ENCODE measurements at places on chromosomes 4 and X.

- DNase-seq, result no peak
These were observed 9.5 kb upstream of the CENPE start for GRCh38 chr4:103207673-103208072.

DNA sequence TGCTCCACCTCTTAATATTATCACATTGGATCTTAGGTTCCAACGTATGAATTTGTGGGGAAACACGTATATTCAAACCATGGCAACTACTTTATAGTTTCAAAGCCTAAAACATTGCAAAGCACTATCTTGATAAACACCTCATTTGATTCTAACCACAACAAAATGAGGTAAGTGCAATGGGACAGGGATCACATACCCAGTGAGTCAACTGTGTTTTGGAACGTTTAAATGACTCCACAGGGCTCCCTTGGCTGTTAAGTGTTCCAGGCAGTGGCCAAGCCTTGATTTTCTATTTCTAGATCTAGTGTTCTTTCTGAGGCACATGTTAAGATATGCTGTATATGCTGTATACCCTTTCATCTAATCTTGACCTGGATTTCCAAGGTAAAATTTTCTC lies 54.5 kb upstream of the C1QTNF7 start:
- no peak for DNase-seq

DNA sequence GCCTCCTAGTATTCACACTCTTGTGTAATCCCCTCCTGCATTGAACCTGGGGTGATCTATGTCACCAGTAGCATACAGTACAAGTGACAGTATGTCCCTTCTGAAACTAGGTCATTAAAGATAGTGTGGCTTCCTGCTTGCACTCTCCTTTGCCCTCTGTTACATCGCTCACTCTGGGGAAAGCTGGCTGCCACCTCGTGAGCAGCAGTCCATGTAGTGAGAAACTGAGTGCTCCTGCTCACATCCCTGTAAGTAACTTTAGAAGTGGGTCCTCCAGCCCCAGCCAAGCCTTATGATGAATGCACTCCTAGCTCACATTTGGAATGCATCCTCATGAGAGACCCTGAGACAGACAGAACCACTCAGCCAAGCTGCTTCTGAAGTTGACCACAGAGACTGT lies 89.8 kb upstream of the TNIP3 start:
- no peak for DNase-seq

- no peak for DNase-seq
These were observed 59.5 kb downstream of the RXFP1 start for GRCh38 chr4:158581161-158581560.

DNA sequence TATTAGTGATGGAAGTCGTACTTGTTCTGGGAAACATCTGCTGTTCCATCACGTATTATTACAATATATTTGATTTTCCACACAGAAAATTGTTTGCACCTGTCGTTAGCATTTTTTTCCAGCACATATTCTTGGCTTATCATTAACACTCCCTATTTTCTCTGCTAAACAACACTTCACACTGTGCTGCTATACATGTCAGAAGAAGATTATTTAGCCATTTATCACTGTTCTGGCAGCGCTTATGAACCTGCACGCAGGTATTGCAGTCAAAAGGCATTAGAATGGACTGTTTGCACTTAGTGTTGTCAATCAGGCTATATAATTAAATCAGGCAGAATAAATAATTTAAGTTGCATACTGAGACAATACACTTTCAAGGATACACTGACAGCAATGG lies 218.6 kb downstream of the CHM start:
- no peak for DNase-seq

DNA sequence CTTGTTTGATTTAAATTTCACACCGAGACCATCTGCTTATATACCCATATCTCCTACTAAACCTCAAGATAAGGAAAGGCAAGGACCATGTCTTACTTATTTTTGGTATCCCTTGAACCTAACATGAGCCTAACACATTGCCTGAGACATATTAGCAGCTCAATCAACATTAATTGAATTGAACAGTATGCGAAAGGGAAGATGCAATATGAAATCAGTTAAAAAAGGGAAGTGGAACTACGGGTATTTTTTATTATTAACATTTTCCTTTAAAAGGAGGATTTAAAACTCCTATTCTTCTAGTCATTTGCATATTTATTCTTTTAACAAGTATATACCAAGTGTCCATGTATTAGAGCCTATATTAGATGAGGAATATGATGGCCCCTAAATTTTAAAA lies 197.0 kb downstream of the CAMK2D start:
- no peak for DNase-seq

GRCh38 chr4:2492970-2493369 lies 24.1 kb downstream of the RNF4 start:
- no peak for DNase-seq

GRCh38 chr4:2219233-2219760 lies 22.6 kb downstream of the HAUS3 start:
- no peak for DNase-seq

- no peak for DNase-seq
These were observed 13.9 kb downstream of the LCORL start for GRCh38 chr4:18007625-18008024.

- DNase-seq, result no peak
These were observed 409.8 kb upstream of the GRID2 start for GRCh38 chr4:91894006-91894405.

- no peak for DNase-seq
These were observed 271.2 kb upstream of the TENM3 start for GRCh38 chr4:181971973-181972372.

GRCh38 chr4:25320773-25321172 lies 8.2 kb downstream of the ZCCHC4 start:
- no peak for DNase-seq

GRCh38 chr4:76585272-76585671 lies 150.2 kb downstream of the SHROOM3 start:
- DNase-seq, result no peak

DNA sequence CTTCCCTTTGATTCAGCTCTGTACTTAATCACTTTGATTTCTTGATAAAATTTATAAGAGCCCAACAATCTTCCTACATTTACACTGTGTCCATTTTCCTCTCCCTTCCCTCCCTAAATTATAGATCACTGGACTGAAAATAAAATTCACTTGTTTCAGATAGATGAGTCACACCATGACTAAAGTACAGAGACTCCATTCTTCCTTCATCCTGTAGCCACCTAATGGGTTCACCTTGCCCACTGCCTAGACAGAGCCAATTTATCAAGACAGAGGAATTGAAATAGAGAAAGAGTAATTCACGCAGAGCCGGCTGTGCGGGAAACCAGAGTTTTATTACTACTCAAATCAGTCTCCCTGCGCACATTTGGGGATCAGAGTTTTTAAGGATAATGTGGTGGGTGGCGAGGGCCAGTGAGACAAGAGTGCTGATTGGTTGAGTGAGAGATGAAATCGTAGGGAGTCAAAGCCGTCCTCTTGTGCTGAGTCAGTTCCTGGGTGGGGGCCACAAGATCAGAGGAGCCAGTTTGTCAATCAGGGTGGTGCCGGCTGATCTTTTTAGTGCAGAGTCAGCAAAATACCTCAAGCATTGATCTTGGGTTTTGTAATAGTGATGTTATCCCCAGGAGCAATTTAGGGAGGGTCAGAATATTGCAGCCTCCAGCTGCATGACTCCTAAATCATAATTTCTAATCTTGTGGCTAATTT lies 71.3 kb upstream of the MED14 start:
- no peak for DNase-seq

DNA sequence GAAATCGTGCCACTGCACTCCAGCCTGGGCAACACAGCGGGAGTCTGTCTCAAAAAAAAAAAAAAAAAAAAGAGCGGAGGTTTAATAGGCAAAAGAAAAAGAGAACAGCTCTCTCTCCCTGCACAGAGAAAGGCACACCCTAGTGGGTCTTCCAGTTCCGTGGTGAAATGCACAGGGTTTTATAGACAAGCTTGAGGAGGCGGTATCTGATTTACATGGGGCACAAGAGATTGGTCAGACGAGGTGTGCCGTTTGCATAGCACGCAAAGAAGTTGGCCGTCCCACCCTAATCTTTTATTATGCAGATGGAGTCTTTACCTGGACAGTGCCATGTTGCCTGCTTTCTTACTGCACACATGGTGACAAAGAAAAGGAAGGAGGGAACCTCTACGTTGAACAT lies 33.5 kb upstream of the REST start:
- DNase-seq, result no peak

- no peak for DNase-seq
These were observed 12.8 kb upstream of the CRMP1 start for GRCh38 chr4:5905714-5906113.

DNA sequence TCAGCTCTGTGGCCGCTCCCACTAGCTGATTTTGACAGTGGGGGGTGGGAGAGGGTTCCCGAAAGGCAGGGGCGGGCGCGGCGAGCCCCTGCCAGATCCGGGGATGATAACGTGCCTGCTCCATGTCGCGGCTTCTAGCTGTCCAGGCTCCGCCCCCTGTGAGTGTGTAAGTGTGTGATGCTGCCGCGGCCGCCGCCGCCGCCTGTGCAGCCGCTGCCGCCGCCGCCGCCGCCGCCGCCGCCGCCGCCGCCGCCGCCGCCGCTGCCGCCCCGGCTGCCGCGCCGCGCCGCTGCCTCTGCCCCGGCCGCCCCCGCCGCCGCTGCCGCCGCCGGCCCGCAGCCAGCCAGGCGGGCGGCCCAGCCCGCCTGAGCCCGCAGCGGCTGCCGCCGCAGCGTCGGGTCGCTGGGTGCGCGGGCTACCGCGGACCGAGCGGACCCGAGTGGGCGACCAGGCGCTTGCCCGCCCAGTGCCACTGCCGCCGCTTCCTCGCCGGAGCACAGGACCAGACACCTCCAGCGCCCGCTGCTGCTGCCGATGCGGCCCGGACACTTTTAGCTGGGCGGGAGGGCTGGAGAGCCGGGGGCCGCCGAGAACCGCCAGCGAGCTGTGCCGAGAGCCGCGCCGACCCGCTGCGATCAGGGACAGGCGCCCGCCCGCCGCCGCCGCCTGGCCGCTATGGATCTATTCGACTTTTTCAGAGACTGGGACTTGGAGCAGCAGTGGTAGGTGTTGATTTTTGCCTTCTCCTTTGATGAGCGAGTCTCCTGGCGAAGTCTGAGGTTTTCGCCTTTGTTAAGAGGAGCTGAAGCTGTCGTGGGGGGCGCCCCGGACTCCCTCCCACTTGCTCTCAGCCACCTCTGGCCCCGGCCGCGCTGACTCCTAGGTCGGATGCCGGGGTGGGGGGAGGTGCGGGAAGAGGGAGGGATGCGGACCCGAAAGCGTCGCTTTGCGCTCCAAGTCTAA lies at the start of gene AFF2:
Gene AFF2 (plus strand): TSS at position 195 of the 963 bp plus-strand sequence. CDS start 481 bp downstream, at position 676.
- DNase-seq, result no peak

DNA sequence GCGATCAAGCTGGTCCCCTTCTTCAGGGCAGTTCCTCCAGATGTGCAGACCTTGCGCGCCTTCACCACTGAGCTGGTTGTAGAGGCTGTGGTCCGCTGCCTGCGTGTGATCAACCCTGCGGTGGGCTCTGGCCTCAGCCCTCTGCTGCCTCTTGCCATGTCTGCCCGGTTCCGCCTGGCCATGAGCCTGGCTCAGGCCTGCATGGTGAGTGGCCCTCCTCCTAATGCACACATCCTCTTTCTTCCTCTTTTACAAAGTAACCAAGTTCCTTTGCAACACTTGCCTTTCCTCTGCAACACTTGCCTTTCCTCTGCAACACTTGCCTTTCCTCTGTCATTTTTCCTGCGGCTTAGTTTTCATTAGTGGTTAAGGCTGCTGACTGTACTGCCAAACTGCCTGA lies 1.8 kb downstream of the CCDC22 start:
- no peak for DNase-seq

DNA sequence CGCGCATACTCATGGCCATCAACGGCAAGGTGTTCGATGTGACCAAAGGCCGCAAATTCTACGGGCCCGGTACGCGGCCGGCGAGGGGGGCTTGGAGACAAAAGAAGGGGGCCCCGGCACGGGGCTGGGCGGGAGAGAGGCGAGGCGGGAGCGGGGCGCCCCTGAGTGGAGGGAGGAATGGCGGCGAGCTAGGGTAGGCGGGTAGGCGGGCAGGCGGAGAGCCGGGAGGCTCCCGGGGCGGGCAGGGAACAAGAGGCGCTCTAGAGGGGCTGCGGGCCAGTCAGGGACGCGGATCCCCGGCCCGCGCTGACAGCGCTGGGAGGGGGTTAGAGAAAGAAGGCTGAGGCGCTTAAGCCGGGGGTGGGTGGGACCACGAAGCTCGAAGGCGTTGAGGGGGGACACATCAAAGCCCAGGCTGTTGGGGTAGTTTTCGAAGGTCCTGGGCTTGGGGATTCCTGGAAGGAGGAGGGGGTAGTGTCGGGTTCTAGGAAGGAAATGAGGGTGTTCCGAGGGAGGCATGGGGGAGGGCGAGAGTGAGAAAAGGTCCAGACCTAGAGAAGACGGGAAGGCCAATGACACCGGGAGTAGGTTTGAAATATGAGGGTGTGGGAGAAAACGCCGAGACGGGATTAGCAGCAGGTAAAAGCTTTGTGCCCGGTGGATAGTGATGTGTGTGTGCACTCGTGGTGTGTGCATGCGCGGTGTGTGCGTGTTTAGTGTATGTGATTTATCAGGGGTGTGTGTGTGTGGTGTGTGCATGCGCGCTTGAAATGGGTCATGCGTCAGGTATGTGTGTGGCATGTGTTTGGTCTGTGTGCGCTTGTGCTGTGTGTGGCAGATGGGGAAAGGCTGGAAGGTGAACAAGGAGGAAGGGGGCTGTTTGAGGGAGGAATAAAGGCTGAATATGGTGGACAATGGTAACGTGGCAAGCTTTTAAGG lies 807 bp downstream of the PGRMC1 start:
- DNase-seq, result no peak

GRCh38 chr4:6206771-6207290 lies 6.5 kb upstream of the JAKMIP1 start:
- no peak for DNase-seq

DNA sequence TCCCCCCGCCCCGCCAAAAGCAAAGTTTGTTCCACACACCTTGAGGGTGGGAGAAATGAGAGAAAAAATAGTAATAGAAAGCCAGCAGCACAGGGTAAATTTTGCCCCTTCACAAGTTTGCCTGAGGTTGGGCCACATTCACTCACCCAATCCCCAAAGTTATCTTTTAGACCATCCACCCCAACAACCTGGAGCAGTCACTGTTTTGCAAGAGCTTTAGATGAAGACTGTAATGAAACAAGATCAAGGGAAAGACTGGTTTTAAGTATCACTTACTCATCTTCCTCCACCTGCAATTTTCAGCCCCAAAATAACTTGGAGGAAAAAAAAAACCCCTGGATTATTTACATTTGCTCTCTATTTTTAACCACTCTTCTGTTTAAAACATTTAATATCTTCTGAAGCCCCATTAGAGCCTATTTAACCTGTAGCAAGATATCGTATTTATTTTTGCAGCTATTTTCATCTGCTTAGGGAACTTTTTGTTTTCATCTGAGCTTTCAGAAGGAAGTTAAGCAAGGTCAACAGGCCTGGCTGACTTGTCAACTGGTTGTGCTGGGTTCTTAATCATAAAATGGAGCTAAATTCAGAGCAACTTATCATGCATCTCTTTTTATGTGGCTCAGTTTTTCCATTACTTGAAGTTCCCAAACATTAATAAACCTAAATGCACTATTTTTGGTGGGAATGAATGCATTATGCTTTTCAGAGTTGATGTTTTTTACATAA lies 24.6 kb upstream of the TBL1X start:
- no peak for DNase-seq

- DNase-seq, result no peak
These were observed 7.9 kb downstream of the ARSD start for GRCh38 chrX:2921193-2921592.

Measured in esophagus squamous epithelium (tissue), 5 donors.